ENCODE measurements at places on chromosomes 2 and 18.

DNA sequence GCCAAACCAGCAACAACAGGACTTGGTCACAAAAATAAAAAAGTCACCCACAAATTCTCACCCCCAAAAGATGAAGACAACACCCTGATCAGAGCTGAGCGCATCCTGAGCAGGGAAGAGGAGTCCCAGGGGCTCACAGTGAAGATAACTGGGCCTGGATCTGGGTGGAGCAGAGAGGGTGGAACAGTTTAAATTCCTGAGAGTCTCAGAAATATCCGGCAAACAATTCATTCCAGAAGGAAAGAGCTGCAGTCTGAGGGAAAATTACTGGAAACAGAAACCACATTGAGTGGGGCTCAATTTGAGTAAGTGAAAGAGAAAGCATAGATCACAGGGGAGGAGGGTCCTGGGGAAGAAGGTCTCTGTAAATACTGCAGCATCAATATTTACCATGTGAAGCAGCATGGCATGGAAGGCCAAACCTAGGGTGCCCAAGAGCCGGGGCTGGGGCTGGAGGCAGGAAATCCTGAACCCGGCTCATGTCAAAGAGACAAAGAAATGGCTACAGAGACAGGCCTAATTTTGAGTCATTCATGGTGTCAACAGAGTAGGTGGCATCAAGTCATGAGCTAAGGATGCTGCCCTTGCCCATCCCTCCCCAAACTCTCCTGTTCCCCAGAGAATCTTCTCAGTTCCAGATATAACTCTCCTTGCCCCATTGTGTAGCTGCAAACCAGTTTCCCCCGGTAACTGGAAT lies 61.4 kb upstream of the ZBTB7C start:
- DNase-seq = no peak

- DNase-seq = no peak
These were observed 23.7 kb upstream of the MSGN1 start for GRCh38 chr2:17792515-17792914.

DNA sequence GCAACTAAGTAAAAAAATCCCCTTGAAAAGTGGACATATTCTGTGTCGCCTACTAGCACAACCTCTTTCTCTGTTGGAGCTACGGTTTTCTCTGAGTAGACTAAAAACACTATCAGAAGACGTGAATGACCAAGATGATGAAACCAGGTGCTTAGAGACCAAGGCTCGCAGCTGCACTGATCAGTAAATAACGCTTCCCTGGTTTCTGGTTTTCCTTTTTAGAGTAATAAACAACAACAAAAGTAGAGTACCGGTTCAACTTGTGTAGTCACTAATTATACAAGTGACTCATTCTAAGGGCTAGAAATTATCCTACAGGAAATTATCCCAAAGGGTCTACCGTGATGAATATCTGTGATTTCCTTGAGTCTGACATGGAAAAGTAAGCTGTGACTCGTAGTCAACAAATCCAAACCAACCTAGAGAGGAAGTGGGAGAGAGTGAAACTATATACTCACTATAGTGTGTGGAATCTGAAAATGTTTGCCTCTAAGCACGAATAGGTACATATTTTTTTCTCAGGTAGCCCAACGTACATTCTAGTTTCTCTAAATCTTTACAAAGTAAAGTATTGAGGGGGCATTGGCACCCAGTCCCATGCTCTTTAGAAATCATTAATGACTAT lies 17.8 kb downstream of the RASGRP3 start:
- no peak for DNase-seq

DNA sequence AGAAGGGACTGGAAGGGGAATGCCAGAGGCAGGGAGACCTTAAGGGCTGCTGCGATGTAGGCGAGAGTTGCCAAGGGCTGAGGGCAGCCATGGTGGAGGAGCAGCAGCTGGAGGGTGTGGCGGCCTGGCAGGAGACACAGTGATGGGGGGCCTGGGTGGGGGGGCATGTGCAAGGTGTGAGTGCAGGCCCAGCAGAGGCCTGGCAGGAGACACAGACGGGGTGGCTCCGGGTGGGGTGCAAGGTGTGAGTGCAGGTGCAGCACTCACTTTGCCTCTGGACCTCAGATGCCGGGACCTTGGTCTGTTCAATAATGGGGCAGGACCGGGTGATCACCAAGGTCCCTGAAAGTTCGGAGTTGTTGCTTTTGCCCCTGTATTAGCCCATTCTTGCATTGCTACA lies 76.2 kb upstream of the ODC1 start:
- DNase-seq = no peak

- no peak for DNase-seq
These were observed 359.2 kb downstream of the TGIF1 start for GRCh38 chr18:3808985-3809780.

DNA sequence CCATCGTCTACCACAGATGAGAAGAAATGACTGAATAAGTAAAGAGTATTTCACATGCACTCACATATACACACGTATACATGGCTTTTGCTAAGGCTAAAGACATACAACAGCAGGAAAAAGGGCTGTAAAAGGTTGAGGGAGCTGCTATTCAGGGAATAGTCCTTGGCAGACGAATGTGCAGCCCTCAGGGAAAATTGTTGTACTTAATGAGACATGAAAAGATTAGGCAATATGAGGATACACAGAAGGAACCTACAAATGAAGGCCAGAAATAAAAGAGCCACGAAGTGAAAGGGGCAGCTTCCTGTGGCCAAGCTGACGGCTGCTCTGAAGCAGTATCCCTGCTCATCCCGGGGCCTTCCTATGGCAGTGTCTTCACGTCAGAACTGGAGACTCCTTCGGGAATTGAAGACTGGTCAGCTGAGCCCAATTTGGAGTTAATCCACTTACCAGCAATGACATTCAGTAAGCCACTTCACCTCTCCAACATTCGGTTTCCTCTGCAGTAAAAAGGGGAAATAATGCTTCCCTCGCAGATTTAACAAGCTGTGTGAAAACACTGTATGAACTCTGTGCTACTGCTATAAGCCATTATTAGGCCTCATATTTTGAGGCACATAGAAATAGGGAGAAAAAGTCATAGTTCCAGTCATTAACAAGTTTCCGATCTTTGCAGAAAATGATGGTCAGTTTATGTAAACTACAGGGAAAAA lies 221.8 kb downstream of the STK39 start:
- no peak for DNase-seq

DNA sequence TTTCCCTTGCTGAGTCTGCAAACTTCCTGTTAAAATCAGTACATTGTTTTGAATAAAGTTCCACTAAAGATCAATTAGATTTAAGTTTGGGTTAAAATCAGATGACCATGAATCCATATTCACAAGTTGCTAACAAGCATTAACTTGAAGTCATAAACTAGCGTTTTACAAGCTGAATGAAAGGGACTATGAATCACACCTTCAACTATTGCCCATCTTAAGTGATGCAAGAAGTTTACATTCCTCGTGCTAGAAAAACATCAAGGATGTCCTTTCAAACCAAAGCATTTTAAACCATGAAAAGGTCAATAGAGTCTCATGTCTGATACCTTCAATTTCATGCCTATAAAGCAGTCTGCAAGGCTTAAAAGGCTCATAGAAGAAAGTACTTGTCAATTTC lies 257.2 kb upstream of the SYT4 start:
- no peak for DNase-seq

GRCh38 chr2:101828673-101829334 lies 131.3 kb downstream of the MAP4K4 start:
- DNase-seq = no peak

GRCh38 chr2:88059979-88060906 lies 4.7 kb upstream of the KRCC1 start:
- DNase-seq = no peak

- DNase-seq = no peak
These were observed 14.8 kb downstream of the MOGAT1 start for GRCh38 chr2:222686086-222686750.

DNA sequence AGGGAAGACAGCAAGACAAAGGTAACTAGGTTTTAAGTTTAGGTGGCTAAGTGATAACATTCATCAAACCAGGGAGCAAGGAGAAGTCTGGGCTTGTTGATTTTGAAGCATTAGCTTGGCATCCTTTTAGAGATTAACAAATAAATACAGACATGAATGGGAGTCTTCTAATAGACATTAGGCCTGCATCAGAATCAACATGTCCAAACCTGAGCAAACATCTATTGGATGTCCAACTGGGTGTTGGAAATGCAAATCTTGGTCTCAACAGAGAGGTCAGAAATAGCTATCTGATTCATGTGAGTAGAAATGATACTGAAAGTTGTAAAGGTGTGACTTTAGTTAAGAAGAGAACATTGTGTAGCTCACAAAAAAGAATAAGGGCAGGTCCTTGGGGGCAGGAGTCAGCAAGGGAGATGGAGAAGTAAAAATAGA lies 85.5 kb upstream of the RND3 start:
- no peak for DNase-seq

GRCh38 chr2:105950521-105951383 lies 206.0 kb downstream of the NCK2 start:
- DNase-seq = no peak

GRCh38 chr2:39948016-39948719 lies 169.1 kb upstream of the THUMPD2 start:
- no peak for DNase-seq

DNA sequence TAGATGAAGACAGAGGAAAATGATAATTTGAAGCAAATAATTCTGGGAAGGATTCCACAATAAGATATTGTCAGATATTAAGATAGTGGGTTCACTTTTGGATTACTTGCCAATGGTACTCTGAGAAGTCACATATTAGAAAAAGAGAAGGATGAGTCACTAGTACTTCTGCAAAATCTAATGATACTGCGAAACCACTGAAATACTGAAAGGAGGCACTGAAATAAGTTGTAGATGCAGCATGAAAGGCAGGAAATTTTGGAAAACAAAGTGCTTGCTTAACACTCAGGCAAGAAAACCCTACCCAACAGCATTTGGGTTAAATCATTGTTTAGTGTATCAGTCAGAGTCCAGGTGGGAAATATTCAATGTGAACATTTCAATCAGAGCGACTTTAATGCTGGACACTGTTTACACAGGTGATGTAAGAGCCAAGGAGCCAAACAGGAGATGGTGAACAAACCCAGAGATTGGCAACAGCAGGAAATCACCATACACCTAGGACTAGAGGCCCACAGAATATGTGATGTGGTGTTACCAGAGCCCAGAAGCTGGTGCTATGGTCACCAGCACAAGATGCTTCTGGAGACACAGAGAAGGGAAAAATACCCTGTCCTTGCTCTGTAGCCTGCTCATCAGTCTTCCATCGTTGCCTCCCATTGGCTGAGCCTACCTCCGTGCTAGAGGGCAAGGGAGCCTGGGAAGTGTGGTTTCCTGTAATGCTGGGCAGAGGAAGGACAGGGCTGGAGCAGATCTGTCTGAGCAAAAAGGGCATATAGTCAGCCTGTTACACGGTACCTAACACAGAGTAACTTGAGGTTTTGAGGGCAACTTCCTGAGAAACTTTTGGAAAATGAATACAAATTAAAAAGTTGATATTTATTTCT lies 204.7 kb upstream of the ITGA4 start:
- no peak for DNase-seq

DNA sequence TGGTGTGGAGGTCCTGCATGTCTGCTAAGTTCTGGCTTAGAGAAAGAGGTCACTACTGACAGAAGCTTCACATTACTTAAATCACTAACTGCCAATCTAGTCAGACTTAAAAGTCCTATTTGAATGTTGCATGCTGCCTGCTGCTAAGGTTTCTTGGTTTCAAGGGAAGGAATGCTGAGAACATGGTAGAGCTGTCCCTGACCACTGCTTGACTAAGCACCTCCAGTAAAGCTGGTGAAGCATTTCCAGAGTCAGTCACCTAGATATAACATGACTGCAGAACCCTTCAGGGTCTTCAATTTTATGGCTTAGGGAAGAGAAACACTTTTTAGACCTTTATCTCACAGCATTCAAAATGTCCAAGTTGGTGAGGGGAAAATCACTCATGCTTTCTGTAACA lies 2178.3 kb upstream of the PIK3C3 start:
- no peak for DNase-seq

- DNase-seq = no peak
These were observed 484.8 kb upstream of the ID2 start for GRCh38 chr2:8197101-8197500.

Data from cortex of kidney (tissue), 1 donor.